ENCODE measurements at places on chromosomes 7 and 10.

DNA sequence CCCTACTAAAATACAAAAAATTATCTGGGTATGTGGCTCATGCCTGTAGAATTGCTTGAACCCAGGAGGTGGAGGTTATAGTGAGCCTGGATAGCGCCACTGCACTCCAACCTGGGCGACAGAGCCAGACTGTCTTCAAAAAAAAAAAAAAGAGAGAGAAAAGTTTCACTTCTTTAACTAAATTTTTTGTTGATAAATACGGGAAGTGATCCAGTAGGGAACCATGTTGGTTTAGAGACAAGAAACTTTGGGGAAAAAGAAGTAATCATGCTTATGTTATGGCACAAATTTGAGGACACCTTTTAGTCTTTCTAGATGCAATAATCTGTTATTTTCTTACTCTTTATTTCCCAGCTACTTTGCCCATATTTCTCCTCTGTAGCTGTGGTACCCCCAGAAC, 309.7 kb downstream of the TYW1 start:
- DNase-seq: no peak

- no peak for DNase-seq
Observed at GRCh38 chr7:26458466-26459145, 166.9 kb downstream of the SNX10 start.

- DNase-seq: no peak
Observed at GRCh38 chr7:28362812-28363211, 49.5 kb upstream of the CREB5 start.

DNA sequence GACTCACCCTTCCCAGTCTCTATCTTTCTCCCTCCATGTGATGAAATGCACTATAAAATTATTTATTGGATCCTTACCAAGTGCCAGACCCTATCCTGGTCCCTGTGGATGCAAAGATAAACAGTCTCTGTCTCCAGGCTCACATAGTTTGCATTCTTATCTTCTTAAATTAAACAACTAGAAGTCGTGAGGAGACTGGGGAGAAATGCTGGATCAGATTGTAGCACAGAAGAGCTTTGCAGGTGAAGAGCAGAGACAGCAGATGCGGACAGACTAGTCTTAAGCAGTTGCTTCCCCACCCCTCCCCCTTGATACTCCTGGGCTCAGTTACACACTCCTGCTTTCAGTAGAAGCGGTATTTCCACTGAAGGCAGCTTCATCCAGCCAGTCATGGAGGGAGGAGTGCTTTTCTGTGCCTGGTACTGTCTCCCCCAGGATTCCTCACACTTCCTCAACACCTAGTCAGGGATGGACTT, 20.8 kb upstream of the CDK1 start:
- DNase-seq: no peak

DNA sequence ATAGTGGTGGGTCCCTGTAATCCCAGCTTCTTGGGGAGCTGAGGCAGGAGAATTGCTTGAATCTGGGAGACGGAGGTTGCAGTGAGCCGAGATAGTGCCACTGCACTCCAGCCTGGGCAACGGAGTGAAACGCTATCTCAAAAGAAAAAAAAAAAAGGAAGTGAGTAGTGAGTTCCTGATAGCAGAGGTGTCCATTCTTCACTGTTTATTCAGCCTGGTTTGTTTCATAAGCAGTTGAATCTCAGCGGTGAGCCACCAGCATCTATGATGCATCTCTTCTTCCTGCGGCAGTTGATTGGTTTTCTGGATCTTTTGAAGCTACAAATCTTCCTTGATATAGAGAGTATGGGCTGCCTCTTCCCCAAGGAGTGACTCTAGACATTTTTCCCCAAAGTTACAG, 316.1 kb upstream of the MTPN start:
- no peak for DNase-seq

DNA sequence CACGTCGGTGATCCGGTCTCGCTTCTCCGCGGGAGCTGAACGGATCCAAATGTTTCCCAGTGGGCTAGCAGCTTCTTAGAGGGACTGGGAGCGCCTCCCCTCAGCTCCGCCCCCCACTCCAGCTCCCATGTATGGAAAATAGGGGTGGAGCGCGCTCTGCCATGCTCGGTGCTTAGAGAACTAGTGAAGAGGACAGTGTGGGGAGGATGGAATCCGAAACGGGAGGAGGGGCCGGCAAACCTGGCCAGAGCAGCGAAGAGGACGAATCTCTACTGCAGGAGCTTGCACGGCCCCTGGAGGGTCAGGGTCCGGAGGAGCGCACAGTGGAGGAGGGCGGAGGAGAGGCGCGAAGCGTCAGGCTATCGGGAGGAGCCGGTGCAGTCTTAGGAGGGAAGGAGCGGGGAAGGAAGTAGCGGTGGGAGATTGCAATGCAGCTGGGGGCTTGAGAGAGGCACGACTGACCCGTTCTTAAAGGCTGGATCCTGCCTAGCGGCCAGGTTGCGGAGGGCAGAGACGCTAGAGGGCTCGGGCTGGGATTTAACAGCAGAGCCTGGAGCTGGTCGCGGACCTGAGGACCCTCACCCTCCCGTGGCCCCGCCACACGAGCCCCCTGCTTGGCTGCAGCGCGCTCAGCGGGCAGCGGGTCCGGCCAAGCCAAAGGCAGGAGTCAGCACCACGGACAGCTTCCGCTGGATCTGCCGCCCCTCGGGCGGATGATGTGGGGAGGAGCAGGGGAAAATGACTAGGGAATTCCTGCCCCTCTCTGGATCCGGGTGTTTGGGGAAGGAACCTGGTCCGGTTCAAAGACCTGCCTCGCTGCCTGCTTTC, at the start of gene PRLHR:
PRLHR (minus strand) TSS at position 51 of the 828 bp plus-strand sequence. CDS start 404 bp downstream, outside the sequence.
- no peak for DNase-seq

DNA sequence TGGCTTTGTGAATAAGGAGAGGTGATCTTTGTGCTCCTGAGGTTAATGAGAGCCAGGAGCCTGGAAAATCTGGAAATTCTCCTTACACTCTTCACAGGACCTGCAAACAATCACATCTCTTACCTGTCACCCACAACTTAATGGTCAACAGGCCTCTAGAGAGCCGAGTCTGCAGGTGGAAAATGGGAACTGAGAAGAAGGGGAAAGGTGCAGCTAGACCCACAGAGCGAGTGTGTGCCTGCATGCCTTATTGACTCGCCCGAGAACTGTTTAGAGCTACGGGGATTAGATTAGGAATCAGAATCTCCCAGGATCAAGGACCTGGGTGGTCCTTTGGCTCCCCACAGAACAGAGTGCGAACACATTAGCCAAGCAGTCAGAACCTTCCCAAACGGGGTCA, 329.6 kb downstream of the PTEN start:
- DNase-seq: no peak

DNA sequence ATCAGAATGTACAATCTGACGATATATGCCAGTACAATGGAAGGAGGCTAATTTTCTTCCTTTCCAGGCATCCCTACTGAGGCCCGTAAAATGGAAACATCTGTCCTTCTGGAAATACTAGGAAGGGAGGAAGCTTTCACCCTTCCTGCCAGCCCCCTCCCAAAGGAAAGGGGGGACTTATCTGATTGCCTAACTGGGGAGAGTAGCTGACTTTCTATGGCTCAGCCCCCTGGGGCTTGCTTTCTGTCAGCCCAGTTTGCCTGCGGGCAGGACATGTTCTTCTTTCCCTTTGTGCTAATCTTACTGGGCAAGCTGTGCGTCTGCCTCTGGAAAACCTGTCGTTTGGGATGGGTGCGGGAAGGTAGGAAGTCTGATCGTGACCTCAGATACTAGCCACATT, 508.9 kb downstream of the SUGCT start:
- no peak for DNase-seq

- no peak for DNase-seq
Observed at GRCh38 chr10:89535171-89536012, at the start of gene SLC16A12. Gene SLC16A12 (minus strand): TSS chr10:89535594. CDS start chr10:89462578, 73,016 bp downstream.

DNA sequence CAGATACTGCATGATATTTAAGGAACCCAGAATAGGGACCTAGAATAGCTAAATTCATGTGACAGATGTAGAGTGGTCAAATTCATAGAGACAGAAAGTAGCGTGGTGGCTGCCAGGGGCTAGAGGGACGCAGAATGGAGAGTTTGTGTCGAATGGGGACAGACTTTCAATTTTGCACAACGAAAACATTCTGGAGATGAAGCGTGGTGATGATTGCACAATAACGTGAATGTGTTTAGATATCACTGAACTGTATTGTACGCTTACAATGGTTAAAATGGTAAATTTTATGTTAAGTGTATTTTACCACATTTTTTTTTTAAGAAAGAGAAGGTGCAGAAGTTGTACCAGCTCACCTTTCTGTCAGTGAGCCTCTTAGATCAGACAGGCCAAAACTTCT, 137.8 kb upstream of the TNS3 start:
- DNase-seq: no peak

- no peak for DNase-seq
Observed at GRCh38 chr7:66282591-66282935, 77.4 kb downstream of the TPST1 start.

DNA sequence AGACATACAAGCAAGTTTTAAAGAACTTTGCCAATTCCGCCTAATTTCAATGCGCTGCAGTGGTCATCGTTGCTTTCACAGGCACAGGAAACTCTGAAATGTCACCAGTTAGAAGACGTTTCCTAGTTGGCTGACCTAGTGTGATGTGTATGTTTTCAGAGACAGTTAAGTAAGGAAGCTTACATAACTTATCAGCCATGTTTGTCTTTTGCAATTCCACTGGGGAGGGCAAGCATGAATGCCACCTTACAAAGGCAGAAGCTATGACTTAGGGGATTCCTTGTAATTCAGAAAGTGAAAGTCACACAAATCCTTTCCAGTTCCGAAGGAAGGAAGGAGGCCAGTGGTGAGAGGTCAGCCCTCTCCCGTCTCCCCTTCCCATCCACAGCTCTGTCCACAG, 15.0 kb upstream of the NPS start:
- no peak for DNase-seq
